ENCODE measurements at places on chromosomes 7 and 10.

DNA sequence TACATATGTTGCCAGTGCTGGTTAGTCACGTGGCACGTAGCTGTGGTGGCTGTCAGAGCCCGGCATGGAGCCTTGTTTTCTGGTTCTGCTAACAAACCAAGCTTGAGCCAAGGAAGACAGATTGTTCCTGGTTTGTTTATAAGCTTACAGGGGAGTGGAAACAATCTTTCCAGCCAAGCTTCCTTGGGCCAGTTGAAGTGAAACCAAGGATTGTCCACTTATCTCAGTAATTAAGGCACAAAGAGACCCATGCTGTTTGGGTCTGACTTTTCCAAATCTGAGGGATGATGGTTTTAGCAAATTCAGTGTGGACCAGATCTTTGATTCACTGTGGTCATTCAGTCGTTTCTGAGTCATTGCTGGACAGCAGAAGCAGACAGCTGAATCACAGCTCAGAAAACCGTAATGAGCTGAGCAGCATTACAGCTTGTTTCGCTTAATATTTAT is 297.3 kb upstream of the COBL start:
- no peak for DNase-seq

DNA sequence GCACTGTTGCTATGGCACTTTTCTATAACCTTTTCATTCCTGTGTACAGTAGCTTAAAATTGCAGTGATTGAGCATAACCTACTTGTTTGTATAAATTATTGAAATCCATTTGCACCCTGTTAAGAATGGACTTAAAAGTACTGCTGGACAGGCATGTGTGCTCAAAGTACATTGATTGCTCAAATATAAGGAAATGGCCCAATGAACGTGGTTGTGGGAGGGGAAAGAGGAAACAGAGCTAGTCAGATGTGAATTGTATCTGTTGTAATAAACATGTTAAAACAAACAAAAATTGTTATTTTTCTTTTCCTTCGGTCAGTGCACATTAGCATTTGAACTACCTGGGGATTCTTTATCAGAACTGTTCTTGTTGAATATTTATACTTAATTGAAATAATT is 57.1 kb upstream of the BAMBI start:
- DNase-seq = no peak

- DNase-seq = no peak
Observed at GRCh38 chr10:96700374-96701099, 19.8 kb downstream of the PIK3AP1 start.

GRCh38 chr10:97138174-97138573 is 47.6 kb downstream of the SLIT1 start:
- DNase-seq = no peak

DNA sequence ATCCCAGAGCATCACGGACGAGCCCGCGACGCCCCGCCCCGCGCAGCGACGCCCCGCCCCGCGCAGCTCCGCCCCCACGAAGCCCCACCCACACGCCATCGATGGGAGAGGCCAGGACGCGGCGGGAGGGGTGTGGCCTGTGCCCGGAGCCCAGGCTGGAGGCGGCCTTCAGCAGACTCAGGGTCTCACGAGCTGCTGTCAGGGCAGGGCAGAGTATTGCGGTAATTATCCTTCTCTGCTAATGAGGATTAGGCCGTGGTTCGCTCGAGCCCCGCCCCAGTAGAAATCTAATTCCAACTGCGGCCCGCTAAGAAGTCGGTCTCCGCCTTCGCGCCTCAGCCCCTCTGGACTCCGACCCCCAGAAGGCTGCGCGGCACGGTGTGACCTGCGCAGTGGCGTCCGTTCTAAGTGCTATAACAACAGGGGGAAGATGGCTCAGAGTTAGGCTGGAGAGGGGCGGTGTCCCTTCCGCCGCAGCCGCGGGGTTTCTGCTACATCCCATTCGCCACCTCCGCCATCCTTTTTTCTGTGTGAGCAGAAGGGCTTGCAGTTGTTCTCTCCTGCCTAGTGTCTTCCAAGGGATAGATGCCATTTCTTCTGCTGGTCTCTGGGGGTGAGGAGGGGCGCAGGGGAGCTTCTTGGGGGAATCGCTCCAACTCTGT is 337 bp upstream of the NT5C3A start:
- peak; percentile 98 for DNase-seq

GRCh38 chr7:100892364-100893317 is 3.0 kb downstream of the ACHE start:
- DNase-seq = no peak

GRCh38 chr7:16484453-16485158 is 19.1 kb upstream of the SOSTDC1 start:
- no peak for DNase-seq

DNA sequence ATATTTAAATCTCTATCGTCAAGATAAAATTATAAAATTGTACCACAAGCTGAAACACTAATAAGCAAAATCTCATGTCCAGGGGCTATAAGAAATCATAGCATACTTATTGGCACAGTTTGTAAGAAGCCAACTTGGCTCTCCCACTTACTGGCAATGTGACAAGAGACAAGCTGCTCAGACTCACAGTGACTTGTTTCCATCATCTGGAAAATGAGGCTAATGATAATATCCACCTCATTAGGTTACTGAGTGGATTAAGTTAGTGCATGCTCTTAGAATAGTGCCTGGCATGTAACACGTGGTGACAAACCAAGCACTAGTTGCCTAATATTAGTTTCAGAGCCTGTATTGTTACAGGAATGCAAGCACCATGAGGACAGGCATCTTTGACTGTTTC is 234.4 kb downstream of the GLI3 start:
- DNase-seq = peak; percentile 67

GRCh38 chr7:93043385-93043985 is 74.3 kb downstream of the SAMD9 start:
- DNase-seq = peak; percentile 22

- DNase-seq = no peak
Observed at GRCh38 chr10:127833804-127834203, 58.9 kb downstream of the CLRN3 start.

DNA sequence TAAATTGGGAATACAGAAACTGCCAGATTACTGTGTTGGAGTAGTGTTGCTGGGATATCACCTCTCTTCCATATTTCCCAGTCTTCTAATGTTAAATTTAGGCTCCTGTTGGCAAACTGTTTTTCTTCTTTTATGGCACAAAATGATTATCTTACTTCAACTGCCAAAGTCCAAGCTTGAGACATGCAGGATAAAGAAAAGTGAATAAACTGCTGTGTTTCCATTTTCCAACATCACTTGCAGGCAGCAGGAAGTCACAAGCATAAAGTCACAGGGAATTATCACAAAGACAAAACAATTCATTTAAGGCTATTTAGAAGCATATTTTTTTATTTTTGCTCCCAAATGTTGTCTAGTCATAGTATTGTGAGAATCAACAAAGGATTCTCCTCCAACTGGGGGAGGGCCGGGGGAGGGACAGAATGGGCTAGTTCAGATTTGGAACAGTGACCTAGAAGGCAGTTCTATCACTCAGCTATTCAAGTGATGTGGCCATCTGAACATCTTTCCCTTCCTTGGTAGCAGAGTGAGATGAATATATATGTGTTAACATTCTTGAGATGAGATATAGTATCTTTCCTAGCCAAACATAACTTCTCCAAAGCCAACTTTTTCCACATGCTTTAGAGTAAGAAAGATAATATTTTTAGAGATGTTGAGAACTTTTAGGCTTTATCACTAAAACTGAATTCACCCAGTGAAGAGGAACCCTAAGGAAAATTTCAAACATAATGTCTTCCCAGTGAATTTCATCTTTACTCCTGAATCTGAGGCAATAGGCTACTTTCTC is 364.7 kb downstream of the CTNNA3 start:
- DNase-seq = no peak

- no peak for DNase-seq
Observed at GRCh38 chr7:151406886-151407583, 2.8 kb downstream of the WDR86 start.

GRCh38 chr10:90885176-90885575 is 13.4 kb downstream of the RPP30 start:
- no peak for DNase-seq

DNA sequence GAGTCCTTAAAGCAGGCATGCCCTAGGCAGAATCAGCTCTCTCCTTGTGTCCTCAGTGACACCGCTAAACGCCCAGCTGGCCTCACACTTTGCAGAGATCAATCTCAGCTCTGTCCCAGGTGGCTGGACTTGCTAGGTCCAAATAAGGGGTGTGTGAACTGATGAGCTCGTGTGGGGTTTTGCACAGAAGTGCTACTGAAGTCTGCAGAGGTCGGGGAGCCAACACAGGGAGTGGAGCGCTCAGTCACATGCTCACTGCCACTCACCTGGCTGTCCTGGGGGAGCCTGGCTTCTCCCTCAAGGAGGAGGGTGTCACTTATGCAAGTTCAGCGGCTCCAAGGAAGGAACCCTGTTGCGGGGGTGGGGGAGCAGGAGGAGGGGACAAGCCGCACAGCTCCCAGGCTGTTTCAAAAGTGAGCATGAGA is 2.0 kb downstream of the ELN start:
- DNase-seq = peak; percentile 61

- DNase-seq = no peak
Observed at GRCh38 chr10:133557381-133557780, 8.0 kb downstream of the SYCE1 start.

GRCh38 chr10:75606203-75606779 is 174.9 kb downstream of the LRMDA start:
- DNase-seq = no peak

DNA sequence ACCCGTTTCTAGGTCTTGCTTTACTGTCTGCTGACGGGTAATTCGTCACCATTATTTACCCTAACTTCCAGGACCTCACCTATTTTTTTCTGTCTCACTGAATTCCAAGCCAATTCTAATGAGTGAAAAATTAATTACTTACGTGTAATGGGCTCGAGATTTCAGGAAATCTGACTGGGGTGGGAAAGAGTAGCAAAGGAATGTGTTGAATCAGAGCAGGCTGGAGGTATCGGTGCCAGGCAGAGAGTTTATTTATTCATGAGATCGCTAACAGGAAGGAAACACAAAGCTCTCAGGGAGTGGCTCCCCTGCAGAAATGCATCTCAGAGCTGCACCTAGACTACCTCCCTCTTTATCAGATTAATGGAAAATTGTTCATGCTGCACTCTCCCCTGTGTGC is 4.0 kb upstream of the DIP2C start:
- peak; percentile 29 for DNase-seq

GRCh38 chr10:95742485-95742884 is 13.5 kb upstream of the ENTPD1 start:
- peak; percentile 61 for DNase-seq

- no peak for DNase-seq
Observed at GRCh38 chr10:91820144-91820543, 21.9 kb downstream of the TNKS2 start.

DNA sequence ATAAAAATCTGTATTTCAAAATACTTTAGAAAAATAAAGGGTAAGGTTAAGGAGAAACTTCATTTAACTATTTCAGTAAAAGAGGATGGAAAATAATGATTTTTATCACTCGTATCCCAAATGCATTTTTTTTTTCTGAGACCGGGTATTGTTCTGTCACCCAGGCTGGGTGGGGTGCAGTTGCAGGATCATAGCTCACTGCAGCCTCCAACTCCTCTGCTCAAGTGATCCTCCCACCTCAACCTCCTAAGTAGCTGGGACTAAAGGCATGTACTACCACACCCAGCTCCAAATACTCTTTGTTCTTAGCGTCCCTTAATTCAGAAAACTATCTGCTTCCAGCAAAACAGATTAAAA is 11.8 kb downstream of the KMT2C start:
- DNase-seq = no peak

GRCh38 chr7:130286881-130287280 is 6.1 kb upstream of the CPA4 start:
- DNase-seq = no peak

- no peak for DNase-seq
Observed at GRCh38 chr10:69955897-69956740, 96.5 kb upstream of the MACROH2A2 start.

DNA sequence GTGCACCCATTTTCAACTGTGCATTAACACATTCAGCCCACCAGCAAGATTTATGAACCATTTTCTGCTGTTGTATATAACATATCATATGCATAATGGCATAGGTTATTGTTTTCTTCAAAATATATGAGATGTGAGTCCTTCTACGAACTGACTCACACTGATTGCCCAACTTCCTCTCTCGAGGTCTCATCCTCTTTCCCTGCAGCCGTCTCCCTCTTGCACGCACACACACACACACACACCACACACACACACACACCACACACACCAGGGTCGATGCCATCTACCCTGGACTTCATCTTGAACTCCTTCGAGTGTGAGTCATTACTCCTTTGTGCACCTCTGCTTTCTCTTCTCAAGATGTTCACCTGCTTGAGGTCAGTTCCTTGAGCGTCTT is 36.7 kb downstream of the EGFR start:
- DNase-seq = no peak

- DNase-seq = no peak
Observed at GRCh38 chr10:43042503-43043341, 34.1 kb upstream of the RET start.

DNA sequence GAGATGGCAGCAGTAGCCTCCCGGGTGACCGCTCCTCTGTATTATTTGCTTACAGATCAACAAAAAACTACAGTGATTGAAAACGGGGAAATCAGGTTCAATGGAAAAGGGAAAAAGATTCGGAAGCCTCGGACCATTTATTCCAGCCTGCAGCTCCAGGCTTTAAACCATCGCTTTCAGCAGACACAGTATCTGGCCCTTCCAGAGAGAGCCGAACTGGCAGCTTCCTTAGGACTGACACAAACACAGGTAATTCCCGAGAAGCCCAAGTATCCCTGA is 2.2 kb downstream of the DLX6 start:
- no peak for DNase-seq

GRCh38 chr10:110553905-110554304 is 13.6 kb upstream of the SMC3 start:
- DNase-seq = no peak

DNA sequence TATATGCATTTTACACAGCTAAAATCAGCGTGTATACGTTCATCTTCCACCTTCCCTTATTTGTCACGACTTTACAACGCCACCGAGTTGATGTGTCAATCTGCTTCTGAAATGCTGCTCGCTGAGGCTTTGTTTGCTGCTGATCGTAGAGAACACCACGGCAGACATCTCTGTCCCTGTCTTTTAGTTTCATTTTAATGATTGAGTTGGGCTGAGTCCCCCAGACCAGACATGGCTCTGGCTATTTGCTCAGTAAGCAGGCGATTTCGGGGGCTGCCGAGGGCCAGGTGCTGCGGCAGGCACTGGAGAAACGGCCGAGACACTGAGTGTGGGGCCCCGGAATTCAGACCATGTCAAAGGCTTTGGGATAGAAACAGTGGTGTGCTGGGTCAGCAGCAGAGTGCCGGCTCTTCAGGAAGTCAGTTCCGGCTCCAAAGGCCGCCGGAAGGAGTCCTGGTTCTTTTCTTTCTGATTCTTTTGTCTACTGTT is 5.0 kb downstream of the LRRC27 start:
- DNase-seq = no peak

All from A673 (cell line).